Nephron progenitor cell (in vitro differentiated cells): ENCODE measurements at places on chromosomes 3 and 15.
A peak's percentile ranks its signal among the peaks of the same experiment; 100 is the strongest.

GRCh38 chr3:127671523-127672428, 976 bp upstream of the ABTB1 start:
- DNase-seq = no peak
- no peaks in the 10 kb centered on the region for H3K36me3 ChIP-seq
- peaks cover 26% of the 10 kb centered on the region for H3K4me1 ChIP-seq
- H3K27ac ChIP-seq = no peak overlapping the region
- H3K27me3 ChIP-seq = peaks cover 51% of the 10 kb centered on the region
- H3K4me3 ChIP-seq = peak overlapping the region; percentile 86

- DNase-seq = no peak
- H3K27me3 ChIP-seq = peaks cover 16% of the 10 kb centered on the region
- peaks cover 35% of the 10 kb centered on the region for H3K4me1 ChIP-seq
Observed at GRCh38 chr3:126972866-126973265, 10.0 kb upstream of the PLXNA1 start.

GRCh38 chr3:141275973-141276372, 44.3 kb downstream of the PXYLP1 start:
- H3K4me1 ChIP-seq = peaks cover 8% of the 10 kb centered on the region
- H3K36me3 ChIP-seq = peaks cover 8% of the 10 kb centered on the region
- no peak for DNase-seq
- no peak overlapping the region for H3K27ac ChIP-seq

GRCh38 chr3:188082450-188082849, 71.5 kb upstream of the LPP start:
- H3K4me1 ChIP-seq = peaks cover 18% of the 10 kb centered on the region
- peaks cover 2% of the 10 kb centered on the region for H3K27me3 ChIP-seq
- DNase-seq = no peak

DNA sequence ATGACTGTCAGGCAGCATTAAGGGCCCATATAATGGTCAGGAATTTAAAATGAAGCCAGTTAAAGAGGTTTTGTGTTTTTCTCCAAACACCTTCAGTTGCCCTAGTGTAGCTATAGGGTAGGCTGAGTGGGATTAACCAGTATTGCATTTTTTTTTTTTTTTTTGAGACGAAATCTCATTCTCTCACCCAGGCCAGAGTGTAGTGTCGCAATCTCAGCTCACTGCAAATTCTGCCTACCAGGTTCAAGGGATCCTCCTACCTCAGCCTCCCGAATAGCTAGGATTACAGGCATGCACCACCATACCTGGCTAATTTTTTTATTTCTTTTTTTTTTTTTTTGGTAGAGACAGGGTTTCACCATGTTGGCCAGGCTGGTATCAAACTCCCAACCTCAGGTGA, 7.0 kb downstream of the CLASP2 start:
- no peak overlapping the region for H3K4me3 ChIP-seq
- no peak for DNase-seq
- H3K27me3 ChIP-seq = no peaks in the 10 kb centered on the region
- H3K4me1 ChIP-seq = no peaks in the 10 kb centered on the region
- no peak overlapping the region for H3K27ac ChIP-seq

GRCh38 chr15:48898446-48898845, 20.5 kb downstream of the EID1 start:
- H3K4me1 ChIP-seq = peaks cover 50% of the 10 kb centered on the region
- H3K36me3 ChIP-seq = no peaks in the 10 kb centered on the region
- peak; percentile 21 for DNase-seq
- H3K27ac ChIP-seq = peak overlapping the region; percentile 99

GRCh38 chr15:74866090-74866489, 7.1 kb downstream of the SCAMP2 start:
- no peak overlapping the region for H3K27ac ChIP-seq
- H3K4me3 ChIP-seq = no peak overlapping the region
- peaks cover 15% of the 10 kb centered on the region for H3K36me3 ChIP-seq
- H3K27me3 ChIP-seq = peaks cover 2% of the 10 kb centered on the region
- H3K4me1 ChIP-seq = peaks cover 29% of the 10 kb centered on the region
